ENCODE measurements at places on chromosomes 16 and 17. TPM values are rescaled to one million over a fixed set of nuclear protein-coding genes. Genes with fewer than 3 reads are reported as not detected.

The MVP gene
- 67.1 TPM for polyA plus RNA-seq

The CYB5B gene
- 250 TPM for polyA plus RNA-seq

The SLC5A2 gene
- polyA plus RNA-seq: 4.8 TPM

The DBNDD1 gene
- 0.28 TPM for polyA plus RNA-seq

The ZP2 gene
- 0.20 TPM for polyA plus RNA-seq

The CDRT15 gene
- polyA plus RNA-seq: 0.29 TPM

The SOST gene
- polyA plus RNA-seq: not detected

The ATP2A1 gene
- 1.5 TPM for polyA plus RNA-seq
